ENCODE measurements at places on chromosomes 7 and 10. TPM values are rescaled to one million over a fixed set of nuclear protein-coding genes. Genes with fewer than 3 reads are reported as not detected.

Gene TEX47
- total RNA-seq = not detected

Gene IMPDH1
- total RNA-seq = 23.4 TPM

Gene BAG3
- total RNA-seq = 19.2 TPM

Gene SPDYE8
- 0.22 TPM for total RNA-seq

Gene PKD2L1
- 0.38 TPM for total RNA-seq

Gene TMEM225B
- total RNA-seq = 1.4 TPM

Gene GIMAP2
- not detected for total RNA-seq

DNA sequence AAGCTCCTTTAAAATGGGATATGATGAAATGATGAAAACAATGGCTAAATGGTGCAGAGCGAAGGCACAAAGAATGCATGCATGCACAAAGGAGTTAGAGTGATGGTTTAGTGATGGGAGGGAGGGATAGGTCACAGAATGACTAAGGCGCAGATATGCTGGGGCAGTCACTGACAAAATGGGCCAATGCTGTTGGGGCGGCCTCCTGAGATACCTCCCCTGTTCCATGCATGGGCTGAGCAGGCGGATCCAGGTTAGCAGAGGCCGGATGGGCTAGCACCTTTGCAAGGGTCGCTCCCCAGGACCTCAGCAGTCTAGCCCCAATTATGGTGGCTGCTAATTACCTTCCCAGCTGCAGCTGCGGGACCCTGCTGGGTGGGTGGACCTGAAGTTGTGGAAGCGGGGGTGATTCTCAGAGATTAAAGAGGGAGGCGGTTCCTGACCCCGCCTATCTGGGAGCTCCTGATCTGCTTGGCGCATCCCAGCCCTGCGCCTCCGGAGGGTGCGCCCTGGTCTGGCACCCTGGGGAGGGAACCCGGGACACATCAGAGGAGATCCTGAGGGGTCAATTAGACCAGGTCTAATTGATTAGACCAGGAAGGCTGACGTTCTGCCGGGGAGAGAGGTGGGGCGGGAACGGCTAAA, 175.0 kb downstream of the CYP26A1 start:
- no peaks in the 10 kb centered on the region for H3K27me3 ChIP-seq
- H3K36me3 ChIP-seq = no peaks in the 10 kb centered on the region
- no peak overlapping the region for H3K27ac ChIP-seq
- H3K4me1 ChIP-seq = no peaks in the 10 kb centered on the region
- H3K4me3 ChIP-seq = no peak overlapping the region

DNA sequence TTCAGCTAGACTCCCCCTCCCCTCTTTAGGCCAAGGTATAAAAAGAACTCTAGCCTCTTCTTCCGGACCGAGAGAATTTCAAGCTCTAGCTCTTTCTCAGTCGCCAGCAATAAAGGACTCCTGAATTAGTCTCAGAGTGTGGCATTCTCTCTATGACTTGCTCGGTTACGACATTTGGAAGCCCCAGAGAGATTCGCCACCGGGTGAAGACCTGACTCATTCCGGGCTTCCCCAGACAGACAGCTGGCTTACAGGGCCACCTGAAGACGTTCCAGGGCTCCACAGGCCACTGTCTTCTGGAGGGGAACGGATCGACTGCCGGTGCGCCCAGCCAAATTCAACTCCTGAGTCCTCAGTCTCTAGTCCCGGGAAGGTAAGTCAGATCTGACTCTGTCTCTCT, at the start of gene AKR1B15:
TSS of gene AKR1B15 (plus strand) at position 234 of the 400 bp plus-strand sequence. CDS start 15,510 bp downstream, outside the sequence.
- no peak within 1 kb of the TSS for H3K27ac ChIP-seq
- no peaks in the 10 kb centered on the region for H3K36me3 ChIP-seq
- peaks cover 21% of the 10 kb centered on the region for H3K27me3 ChIP-seq
- peaks cover 22% of the 10 kb centered on the region for H3K4me1 ChIP-seq
- peak within 1 kb of the TSS; percentile 75 for H3K4me3 ChIP-seq

DNA sequence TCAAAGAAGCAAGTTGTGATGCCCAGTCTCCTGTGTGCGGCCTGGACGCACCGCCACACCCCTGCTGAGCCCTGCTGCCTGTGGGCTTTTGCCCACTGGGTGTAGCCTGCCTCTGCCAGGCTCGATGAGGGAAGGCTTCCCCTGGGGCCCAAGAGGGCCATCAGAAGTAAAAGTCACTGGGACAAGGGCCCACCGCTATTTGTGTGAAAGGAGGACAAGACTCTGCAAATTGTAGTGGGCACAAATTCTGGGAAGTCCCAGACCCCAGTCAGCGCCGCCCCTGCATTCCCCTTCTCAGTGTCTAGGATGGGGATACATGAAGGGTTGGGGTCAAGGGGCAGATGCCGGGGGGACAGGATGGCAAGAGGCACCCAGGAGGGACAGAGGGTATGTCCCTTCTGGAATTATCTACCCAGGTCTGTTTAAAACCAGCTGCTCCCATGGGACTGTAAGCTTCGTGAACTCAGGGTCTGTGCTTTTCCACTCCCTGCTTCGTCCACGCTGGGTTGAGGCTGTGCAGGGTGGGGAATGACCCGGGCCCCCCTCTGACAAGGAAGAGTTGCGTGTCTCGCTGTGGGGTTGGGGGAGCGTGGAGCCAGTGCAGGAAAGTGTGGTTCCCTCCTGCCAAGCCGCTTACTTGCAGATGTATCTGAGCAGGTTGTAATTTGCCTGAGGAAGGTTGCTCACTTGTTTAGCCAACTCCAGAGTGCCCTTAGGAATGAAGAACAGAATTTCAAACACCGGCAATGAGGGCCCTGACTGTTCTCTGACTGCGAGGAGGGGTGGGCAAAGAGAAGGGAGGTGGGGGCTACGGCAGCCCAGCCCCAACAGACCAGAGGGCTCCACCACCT, 147.2 kb downstream of the MAPK8 start:
- H3K4me3 ChIP-seq = peak overlapping the region; percentile 29
- peak overlapping the region; percentile 93 for H3K27ac ChIP-seq
- no peak for DNase-seq
- H3K36me3 ChIP-seq = no peaks in the 10 kb centered on the region
- peaks cover 6% of the 10 kb centered on the region for H3K27me3 ChIP-seq

DNA sequence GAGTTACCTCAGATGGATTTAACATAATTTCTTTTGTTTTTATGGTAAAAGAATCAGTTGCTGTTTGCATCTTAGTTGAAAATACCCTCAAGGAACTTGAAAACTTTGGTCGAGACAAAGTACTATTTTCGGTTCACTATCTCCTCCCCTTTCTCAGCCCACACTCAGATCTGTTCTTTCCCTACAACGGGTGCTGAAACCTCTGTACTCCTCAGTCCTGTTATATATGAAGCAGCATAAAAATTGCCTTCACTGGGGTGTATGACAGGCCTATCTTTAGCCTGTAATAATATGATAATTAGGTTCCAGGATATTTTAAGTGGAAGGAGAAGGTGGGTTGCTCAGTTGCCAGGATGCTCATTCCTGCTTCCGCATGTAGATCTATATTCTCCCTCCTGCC, 105.2 kb upstream of the NOBOX start:
- peaks cover 2% of the 10 kb centered on the region for H3K4me1 ChIP-seq
- no peaks in the 10 kb centered on the region for H3K27me3 ChIP-seq
- H3K36me3 ChIP-seq = no peaks in the 10 kb centered on the region
- no peak for DNase-seq
- no peak overlapping the region for H3K4me3 ChIP-seq

GRCh38 chr10:72425133-72425532, 70.4 kb upstream of the DNAJB12 start:
- peak overlapping the region; percentile 94 for H3K27ac ChIP-seq
- no peak for DNase-seq
- no peaks in the 10 kb centered on the region for H3K27me3 ChIP-seq
- peaks cover 37% of the 10 kb centered on the region for H3K4me1 ChIP-seq
- H3K36me3 ChIP-seq = peaks cover 24% of the 10 kb centered on the region

DNA sequence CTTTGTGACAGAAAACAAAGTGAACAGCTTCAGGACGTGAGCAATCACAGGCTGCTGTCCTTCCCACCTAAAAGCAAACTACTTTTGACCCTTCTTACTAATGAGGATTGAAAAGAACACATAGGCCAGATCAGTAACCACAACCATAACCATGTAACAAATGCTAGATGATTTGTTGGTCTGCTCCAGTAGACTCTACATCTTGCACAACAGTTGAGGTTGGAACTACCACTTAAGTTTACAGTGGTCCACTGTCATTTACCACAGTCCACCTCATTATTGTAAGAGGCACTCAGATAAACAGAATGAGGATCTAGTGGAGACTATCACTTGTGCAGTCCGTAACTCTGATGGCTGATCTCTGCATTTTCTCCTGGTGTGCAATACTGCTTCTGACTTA, 27.8 kb downstream of the NET1 start:
- no peak overlapping the region for H3K27ac ChIP-seq
- no peaks in the 10 kb centered on the region for H3K27me3 ChIP-seq
- H3K4me3 ChIP-seq = no peak overlapping the region
- no peak for DNase-seq

- H3K27me3 ChIP-seq = no peaks in the 10 kb centered on the region
- H3K4me3 ChIP-seq = no peak overlapping the region
- no peak for DNase-seq
- H3K36me3 ChIP-seq = peaks cover 28% of the 10 kb centered on the region
These were observed 24.2 kb downstream of the NCOA4 start for GRCh38 chr10:46006219-46006618.

- H3K27me3 ChIP-seq = no peaks in the 10 kb centered on the region
- no peaks in the 10 kb centered on the region for H3K36me3 ChIP-seq
- DNase-seq = no peak
- H3K27ac ChIP-seq = no peak overlapping the region
These were observed 39.2 kb upstream of the MKLN1 start for GRCh38 chr7:131288450-131288849.

DNA sequence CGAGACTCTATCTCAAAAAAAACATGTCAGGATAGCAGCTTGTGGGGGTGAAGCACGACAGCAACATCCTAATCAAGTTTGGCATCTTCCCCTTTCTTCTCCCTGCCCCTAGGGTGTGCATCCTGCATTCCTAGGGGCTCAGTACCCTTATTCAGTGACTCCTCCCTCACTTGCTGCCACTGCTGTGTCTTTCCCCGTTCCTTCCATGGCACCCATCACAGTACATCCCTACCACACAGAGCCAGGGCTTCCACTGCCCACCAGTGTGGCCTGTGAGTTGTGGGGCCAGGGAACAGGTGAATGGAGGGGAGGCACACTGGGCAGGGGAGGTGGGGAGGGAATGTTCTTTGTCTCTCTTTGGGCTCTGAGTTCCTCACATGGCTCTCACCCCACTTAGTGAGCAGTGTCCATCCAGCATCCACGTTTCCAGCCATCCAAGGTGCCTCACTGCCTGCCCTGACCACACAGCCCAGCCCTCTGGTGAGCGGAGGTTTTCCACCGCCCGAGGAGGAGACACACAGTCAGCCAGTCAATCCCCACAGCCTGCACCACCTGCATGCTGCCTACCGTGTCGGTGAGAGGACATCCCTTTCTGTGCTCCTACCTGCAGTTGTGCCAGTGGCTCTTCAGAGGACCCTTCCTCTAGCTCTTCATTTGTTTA, 11.4 kb downstream of the NDST2 start:
- H3K4me3 ChIP-seq = no peak overlapping the region
- no peak for DNase-seq
- H3K36me3 ChIP-seq = peaks cover 8% of the 10 kb centered on the region
- no peaks in the 10 kb centered on the region for H3K27me3 ChIP-seq

GRCh38 chr10:28367929-28368484, 65.1 kb upstream of the MPP7 start:
- H3K27me3 ChIP-seq = no peaks in the 10 kb centered on the region
- H3K27ac ChIP-seq = no peak overlapping the region
- H3K4me1 ChIP-seq = peaks cover 11% of the 10 kb centered on the region
- DNase-seq = no peak

GRCh38 chr7:11613292-11613930, 218.6 kb downstream of the THSD7A start:
- no peak overlapping the region for H3K4me3 ChIP-seq
- H3K27ac ChIP-seq = no peak overlapping the region
- H3K4me1 ChIP-seq = peaks cover 2% of the 10 kb centered on the region
- H3K36me3 ChIP-seq = no peaks in the 10 kb centered on the region

DNA sequence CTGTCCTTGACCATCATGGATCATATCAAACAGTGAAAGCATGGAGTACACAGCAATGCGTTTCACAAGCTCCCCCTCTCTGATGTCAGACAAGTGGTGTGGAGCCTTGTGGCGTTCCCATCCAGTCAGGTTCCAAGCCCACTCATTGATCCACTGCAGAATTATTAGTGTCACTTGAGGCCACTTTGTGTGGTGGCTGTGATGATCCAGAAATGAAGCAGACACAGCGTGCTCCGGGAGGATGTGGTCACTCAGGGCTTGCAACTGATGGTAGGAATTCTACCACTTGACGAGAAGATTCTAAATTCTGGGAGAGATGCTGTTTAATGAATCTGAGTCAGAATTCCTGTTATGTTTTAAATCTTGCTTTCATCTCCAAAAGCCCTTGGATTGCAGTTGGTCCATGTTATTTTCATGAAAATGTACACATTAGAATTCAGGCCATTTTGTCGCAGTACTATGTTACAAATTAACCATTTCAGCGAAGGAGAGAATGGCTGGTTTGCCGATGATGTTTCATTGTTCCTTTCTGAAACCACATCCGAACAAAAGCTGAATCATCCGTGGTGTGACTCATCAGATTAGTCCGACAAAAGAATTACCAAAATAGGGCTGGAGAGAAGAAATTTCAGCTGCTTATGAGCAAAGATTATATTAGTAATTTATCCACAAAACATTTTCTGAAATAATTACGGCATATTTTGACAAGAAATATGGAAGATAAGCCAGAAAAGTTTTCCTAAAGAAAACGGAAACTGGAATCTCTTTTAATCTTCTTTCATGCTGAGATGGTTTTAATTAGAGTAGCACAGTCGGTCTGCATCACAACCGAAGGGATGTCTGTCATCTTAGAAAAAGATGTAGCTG, 48.1 kb downstream of the INSYN2A start:
- no peak for DNase-seq
- no peaks in the 10 kb centered on the region for H3K36me3 ChIP-seq
- H3K27me3 ChIP-seq = no peaks in the 10 kb centered on the region
- no peak overlapping the region for H3K27ac ChIP-seq
- no peak overlapping the region for H3K4me3 ChIP-seq
- no peaks in the 10 kb centered on the region for H3K4me1 ChIP-seq

- no peak for DNase-seq
- H3K27ac ChIP-seq = no peak overlapping the region
- H3K27me3 ChIP-seq = peaks cover 28% of the 10 kb centered on the region
- no peaks in the 10 kb centered on the region for H3K36me3 ChIP-seq
- no peaks in the 10 kb centered on the region for H3K4me1 ChIP-seq
These were observed 83.1 kb downstream of the FAS start for GRCh38 chr10:89073719-89074118.

GRCh38 chr10:80149123-80149522, 16.6 kb downstream of the PLAC9 start:
- no peak overlapping the region for H3K27ac ChIP-seq
- peaks cover 9% of the 10 kb centered on the region for H3K27me3 ChIP-seq
- H3K4me3 ChIP-seq = no peak overlapping the region
- H3K4me1 ChIP-seq = no peaks in the 10 kb centered on the region
- peaks cover 16% of the 10 kb centered on the region for H3K36me3 ChIP-seq
- no peak for DNase-seq

DNA sequence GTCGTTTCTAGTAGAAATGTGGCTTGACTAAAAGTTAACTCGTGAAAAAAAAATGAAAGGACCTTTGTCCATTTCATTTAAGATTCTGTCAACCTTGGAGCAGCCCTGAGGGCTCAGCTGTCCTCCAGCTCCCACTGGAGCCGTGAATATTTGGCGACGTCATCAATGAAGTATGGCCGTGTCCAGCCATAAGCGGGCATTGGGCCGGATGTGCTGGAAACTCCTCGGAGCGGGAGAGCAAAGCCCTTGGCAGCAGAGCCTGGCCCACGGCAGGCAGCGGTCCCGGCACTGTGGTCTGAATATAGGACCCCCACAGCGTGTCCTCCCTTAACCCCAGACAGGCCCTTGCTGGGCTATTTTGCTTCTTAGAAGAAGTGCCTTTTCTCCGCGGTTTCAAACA, 50.0 kb downstream of the JAKMIP3 start:
- no peaks in the 10 kb centered on the region for H3K36me3 ChIP-seq
- peaks cover 8% of the 10 kb centered on the region for H3K4me1 ChIP-seq
- H3K4me3 ChIP-seq = no peak overlapping the region
- no peak for DNase-seq
- peaks cover 42% of the 10 kb centered on the region for H3K27me3 ChIP-seq
- H3K27ac ChIP-seq = no peak overlapping the region

Measured in progenitor cell of endocrine pancreas (in vitro differentiated cells).